ENCODE measurements at places on chromosomes 1 and 21. TPM values are rescaled to one million over a fixed set of nuclear protein-coding genes. Genes with fewer than 3 reads are reported as not detected.

DNA sequence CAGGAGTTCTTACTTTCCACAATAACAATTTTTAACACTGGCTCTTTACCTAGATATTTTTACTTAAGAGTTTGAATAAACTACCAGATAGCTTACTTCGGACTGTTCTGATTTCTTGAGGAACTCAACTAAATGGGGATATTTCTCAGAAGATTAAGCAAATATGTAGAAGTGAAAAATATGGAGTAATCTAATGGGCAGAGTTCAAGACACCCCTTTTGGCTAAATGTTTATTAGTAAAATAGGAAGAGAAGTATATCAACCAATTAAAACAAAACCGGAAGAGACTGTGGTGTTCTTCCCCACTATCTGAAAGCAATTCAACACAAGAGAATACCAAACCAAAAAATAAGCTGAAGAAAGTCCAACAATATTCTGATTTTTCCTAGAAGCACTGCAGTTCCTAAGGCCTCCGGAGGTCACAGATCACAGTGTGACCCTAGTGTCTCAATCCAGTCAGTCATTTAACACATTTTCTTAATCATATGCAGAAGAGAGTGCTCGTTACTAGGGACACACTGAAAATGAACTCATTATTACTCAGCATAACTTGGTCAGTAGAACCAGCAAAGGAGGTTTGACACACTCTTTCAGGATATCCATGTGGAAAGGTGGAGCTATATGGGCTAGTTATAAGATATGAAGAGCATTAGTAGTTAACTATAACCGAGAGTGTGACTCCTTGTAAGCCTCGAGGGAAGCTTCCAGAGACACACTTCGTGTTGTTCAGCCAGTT lies 5.2 kb downstream of the SIPA1L2 start:
- peaks cover 4% of the 10 kb centered on the region for H3K4me1 ChIP-seq
- no peak for DNase-seq
- H3K27ac ChIP-seq, result no peak overlapping the region
- peaks cover 6% of the 10 kb centered on the region for H3K27me3 ChIP-seq
- H3K4me3 ChIP-seq, result no peak overlapping the region
- no peaks in the 10 kb centered on the region for H3K36me3 ChIP-seq

DNA sequence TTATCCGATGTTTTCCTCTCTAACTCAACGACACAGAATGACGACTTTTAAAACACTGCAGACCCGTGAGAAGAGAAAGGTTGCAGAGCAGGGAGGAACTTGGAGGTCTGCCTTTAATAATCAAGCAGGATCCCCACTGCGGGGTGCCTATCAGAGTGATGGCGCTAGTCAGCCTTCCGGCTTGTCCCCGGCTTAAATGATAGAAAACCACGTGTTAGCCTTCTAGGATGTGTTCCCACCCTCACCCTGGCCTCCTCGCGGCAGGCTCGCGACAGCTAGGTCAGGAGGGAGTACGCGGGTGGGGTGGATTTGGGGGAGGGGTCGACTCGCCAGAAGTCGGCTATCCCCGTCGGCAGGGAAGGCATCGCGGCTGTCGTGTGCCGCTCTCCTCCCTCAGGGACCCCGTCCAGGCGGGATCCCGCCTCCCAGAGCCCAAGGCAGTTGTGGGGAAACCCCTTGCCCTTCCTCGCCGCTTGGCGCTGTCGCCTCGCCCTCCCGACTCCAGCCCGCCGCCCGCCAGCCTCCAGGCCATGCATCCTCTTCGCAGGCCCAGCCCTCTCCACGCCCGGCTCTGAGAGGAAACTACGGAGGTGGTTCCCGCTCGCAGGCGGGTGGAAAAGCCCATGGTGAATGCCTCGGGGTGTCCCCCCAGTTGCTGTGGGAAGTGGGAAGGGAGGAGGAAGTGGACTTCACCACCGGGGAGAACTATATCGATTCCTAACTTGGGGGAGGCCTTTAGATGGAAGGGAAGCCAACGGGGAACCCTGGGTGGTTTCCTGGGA lies 1.1 kb upstream of the SMG7 start:
- peak overlapping the region; percentile 100 for H3K27ac ChIP-seq
- H3K4me1 ChIP-seq, result no peaks in the 10 kb centered on the region
- peak; percentile 62 for DNase-seq

Gene GJA4
- total RNA-seq, result not detected

Gene SCCPDH
- total RNA-seq, result 11.7 TPM

Gene ECE1
- total RNA-seq, result 53.6 TPM

- no peaks in the 10 kb centered on the region for H3K36me3 ChIP-seq
- no peak for DNase-seq
- H3K27me3 ChIP-seq, result no peaks in the 10 kb centered on the region
Observed at GRCh38 chr1:44792736-44793502, 4.9 kb upstream of the BEST4 start.

Gene PPIH
- total RNA-seq, result 46.3 TPM

GRCh38 chr1:111269825-111270406 lies 20.7 kb upstream of the CHIA start:
- DNase-seq, result no peak
- peaks cover 41% of the 10 kb centered on the region for H3K27me3 ChIP-seq
- peaks cover 17% of the 10 kb centered on the region for H3K36me3 ChIP-seq
- H3K4me3 ChIP-seq, result no peak overlapping the region

DNA sequence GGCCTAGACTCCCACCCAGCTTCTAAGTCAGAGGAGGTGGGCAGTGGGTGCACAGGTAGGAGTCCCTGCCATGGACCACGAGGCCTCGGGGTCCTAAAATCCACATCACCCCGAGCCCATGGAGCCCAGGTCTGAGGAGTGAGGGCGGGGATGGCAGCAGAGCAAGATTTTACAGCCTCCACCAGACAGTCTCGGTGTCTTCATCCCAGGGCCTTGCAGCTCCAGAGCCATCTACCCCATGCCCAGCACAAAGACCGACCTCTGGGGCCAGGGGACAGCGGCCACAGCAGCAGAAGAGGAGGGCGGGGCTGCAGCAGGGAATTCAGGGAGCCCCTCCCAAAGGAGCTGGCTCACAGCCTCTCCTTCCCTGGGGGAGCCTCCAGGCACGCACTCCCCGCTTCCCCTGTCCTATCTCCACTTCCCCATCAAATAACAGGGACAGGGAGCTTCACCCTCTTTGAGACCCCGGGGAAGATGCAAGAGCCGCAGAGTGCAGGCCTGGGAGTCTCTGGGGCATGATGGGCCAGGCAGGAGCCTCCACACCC lies 14.6 kb downstream of the CHD5 start:
- no peaks in the 10 kb centered on the region for H3K36me3 ChIP-seq
- H3K4me3 ChIP-seq, result no peak overlapping the region
- H3K27me3 ChIP-seq, result peaks cover 2% of the 10 kb centered on the region
- H3K4me1 ChIP-seq, result no peaks in the 10 kb centered on the region
- H3K27ac ChIP-seq, result no peak overlapping the region

- no peak overlapping the region for H3K4me3 ChIP-seq
- no peaks in the 10 kb centered on the region for H3K27me3 ChIP-seq
- no peak overlapping the region for H3K27ac ChIP-seq
- no peaks in the 10 kb centered on the region for H3K36me3 ChIP-seq
Observed at GRCh38 chr1:15031251-15031933, 122.2 kb upstream of the TMEM51 start.

Gene SUSD4
- 0.52 TPM for total RNA-seq

Gene WNT3A
- total RNA-seq, result not detected

- no peaks in the 10 kb centered on the region for H3K4me1 ChIP-seq
- no peak for DNase-seq
- no peak overlapping the region for H3K4me3 ChIP-seq
- no peaks in the 10 kb centered on the region for H3K27me3 ChIP-seq
- no peak overlapping the region for H3K27ac ChIP-seq
Observed at GRCh38 chr1:217322834-217323233, 308.1 kb downstream of the GPATCH2 start.

Measured in naive thymus-derived CD8-positive, alpha-beta T cell (primary cell).